ENCODE measurements at places on chromosomes 12 and 14.

GRCh38 chr12:92953747-92954146, 24.7 kb upstream of the EEA1 start:
- no peak for DNase-seq

DNA sequence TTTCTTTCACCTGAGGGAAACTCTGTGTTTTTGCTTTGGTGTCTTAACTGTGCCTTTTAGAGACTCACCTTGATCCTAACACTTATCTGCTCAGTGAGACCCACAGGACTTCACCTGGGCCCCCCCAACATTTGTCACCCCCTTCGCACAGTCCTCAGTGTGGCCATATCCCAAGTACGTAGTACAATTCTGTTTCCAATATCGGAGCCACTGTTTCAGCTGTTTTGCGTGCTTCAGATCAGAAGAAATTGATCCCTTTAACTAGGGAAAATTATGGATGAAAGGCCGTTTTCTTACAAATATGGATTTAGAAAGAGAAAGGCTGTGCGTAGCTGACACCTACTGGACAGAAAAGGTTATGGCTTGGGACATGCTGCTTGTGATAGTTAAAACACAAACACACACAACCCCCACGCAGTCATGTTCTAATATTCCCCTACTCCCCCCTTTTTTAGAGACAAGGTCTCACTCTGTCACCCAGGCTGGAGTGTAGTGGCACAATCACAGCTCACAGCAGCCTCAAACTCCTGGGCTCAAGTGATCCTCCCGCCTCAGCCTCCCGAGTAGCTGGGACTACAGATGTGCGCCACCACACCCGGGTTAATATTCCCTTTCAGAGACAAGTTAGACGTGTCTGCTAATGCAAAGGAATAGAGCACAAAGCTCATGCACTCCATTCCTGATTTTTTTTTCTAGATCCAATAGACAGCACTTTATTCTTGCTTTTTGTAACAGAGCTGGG, 3.6 kb upstream of the SLC7A8 start:
- DNase-seq = peak; percentile 44

DNA sequence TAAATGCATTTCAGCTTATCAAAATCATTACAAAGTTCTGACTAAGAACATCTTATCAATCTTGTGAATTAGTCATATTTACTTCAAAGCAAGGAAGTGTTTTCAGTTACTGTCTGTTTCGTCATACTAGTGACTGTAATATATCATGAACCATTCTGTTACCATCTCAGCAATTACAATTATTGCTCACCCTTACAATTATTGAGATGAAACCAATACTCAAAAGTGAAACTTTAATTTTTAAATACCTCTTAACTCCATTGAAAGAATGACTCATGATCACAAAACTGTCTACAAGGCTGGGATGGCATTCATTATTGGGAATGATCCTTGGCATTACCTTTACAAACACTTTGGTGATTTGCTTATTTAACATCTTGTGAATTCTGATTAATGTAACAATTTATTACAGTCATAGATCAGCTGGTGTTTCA, 90.3 kb downstream of the RPS6KA5 start:
- DNase-seq = peak; percentile 52

GRCh38 chr12:69348162-69348938, at the start of gene LYZ:
LYZ (plus strand) TSS chr12:69348381; CDS start chr12:69348409, 28 bp downstream.
- no peak for DNase-seq

- no peak for DNase-seq
Observed at GRCh38 chr14:29037411-29037810, 270.8 kb downstream of the FOXG1 start.

- DNase-seq = no peak
Observed at GRCh38 chr12:86194721-86195120, 61.5 kb downstream of the MGAT4C start.

DNA sequence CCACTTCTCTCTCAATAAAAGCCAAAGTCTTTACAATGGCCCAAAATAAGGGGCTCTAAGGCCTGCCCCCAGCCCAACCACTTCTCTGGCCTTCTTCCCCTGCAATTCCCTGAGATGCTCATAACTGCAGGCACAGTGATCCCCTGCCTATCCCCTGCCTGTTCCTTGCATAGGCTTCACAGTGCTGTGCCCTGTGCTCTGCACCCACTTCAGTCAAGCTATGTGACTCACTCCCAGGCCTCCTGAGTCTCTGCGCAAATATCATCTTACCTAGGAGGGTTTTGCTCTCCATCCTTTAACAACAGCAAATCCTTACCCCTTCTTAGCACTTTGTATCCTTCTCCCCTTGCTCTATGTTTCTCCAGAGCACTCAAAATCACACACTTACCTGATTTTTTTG, 242.2 kb downstream of the MSRB3 start:
- no peak for DNase-seq

- DNase-seq = peak; percentile 30
Observed at GRCh38 chr14:105087963-105088811, 23.0 kb upstream of the GPR132 start.

GRCh38 chr12:115046805-115047204, 362.8 kb upstream of the TBX3 start:
- no peak for DNase-seq

DNA sequence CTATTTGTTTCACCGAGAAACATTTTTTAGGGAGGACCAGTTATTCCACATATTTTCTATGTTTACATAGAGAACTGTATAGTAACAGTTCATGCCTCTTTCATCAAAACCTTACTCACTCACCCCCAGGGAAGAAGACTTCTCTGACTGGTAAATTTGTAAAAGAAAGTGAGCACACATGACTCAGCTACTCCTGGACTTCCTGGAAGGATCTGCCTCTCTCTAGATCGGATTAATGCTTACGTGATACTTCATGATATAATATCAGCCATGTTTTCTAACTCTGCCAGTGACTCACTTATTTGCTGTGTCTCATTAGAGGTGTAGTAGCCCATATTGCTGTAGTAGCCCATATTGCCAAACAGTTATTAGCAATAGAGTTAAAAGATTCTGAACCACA, 494.3 kb upstream of the ATXN7L3B start:
- peak; percentile 100 for DNase-seq

DNA sequence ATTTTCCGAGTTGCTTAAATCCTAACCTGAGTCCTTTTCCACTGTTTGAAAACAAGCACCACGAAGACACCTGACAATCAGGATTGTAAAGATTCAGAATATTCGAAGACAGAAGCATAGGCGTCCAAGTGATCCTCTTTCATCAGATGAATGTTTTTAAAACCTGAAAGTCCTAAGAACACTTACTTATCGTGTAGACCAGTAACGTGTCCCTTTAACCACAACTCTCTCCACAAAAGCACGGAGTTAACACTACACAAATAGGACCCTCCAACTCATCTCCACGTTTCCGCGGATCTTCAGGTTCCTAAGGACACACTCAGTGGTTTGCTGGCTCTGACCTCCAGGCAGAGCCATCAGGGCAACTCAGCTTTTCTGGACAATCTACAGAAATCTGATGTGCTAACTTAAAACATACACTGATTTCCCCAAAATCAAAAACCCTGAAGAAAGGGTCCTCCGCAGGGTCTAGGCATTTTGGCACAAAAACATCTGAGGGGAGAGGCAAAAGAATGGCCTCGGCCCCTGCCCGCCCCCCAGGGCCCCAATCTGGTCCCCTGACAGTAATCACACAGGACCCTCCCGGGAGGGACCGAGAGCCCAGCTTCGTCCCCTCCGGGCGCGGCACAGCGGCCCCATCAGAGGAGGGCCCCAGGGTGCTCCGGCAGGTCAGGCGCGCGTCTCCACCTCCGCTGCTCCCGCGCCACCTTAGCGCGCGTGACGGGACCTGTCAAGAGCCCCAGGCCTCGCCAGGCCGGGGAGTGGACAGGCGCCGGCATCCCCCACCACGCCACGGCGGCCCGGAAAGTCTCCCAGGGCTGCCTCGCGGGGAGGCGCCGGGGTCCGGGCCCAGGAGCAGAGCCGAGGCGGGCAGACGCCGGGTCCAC, 925 bp downstream of the DICER1 start:
- DNase-seq = no peak

GRCh38 chr14:23154964-23155587, 28.4 kb downstream of the SLC7A8 start:
- peak; percentile 85 for DNase-seq

GRCh38 chr12:6377667-6377994, 2.3 kb upstream of the SCNN1A start:
- DNase-seq = no peak

- no peak for DNase-seq
Observed at GRCh38 chr12:64813723-64814122, 10.7 kb upstream of the TBC1D30 start.
